Non-pigmented ciliary epithelial cell (primary cell): ENCODE measurements at places on chromosomes 1 and 21.
A peak's percentile ranks its signal among the peaks of the same experiment; 100 is the strongest.

DNA sequence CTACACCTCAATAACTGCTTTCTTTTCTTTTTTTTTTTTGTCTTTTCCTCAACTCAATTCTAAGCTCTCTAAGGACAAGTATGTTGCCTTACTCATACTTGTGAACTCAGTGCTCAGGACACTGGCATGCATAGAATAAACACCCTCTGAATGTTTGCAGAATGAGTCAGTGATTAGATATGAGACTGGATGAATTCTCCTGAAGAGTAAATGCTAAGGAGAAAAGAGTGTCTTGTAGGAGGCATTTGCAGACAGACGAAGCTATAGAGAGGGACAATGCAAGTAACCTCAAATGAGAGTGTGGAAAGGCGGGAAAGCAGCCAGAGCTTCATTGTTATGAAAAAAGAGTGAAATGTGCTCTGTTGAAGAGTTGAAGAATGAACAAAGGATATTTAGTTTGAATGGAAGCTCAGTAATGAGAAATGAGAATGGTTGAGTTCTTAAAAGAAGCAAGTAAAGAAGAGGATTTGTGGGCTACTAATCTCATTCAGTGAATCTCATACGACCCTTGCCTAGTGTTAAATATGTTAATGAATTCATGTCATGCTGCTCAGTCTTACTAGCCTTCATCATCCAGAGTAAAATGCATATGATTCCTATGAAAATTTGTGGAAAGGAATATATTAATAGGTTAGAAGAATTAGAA, 166.1 kb upstream of the DPYD start:
- peak; percentile 98 for DNase-seq

DNA sequence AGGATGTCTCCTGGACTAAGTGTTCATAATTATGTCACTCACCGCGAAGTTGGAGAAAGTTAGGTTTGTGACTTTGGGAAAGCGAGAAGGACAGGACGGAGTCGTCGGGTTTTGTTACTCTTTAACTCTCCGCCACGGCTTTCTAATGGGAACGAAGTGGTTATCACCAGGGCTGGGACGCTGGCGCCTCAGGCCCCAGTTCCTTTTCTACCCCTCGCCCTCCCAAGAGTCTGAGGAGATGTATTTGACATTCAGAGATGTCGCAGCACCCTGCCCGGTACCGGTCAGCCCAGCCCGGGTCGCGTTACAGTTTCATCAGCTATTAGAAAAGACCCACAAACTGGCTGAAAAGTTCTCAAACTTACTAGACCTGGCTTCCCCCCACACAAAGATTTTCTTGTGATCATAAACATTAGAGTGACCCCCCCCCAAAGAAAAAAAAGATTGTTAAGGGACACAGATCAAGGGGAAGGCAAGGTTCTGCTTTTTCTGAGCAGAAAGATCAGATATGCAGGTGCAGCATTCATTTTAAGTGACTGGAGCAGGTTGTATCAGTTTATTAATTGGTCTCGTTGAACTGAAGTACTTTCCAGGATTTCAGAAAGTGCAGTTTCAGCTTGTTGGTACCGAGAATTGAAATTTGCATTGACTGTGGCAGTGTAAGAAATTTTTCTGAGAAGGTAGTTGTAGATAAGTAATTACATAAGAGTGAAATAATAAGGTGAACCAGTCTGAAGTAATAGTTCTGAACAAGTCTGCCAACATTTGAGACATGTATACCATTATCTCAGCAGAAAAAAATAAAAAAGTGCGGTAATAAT, 859 bp upstream of the ZBTB18 start:
- no peak for DNase-seq

DNA sequence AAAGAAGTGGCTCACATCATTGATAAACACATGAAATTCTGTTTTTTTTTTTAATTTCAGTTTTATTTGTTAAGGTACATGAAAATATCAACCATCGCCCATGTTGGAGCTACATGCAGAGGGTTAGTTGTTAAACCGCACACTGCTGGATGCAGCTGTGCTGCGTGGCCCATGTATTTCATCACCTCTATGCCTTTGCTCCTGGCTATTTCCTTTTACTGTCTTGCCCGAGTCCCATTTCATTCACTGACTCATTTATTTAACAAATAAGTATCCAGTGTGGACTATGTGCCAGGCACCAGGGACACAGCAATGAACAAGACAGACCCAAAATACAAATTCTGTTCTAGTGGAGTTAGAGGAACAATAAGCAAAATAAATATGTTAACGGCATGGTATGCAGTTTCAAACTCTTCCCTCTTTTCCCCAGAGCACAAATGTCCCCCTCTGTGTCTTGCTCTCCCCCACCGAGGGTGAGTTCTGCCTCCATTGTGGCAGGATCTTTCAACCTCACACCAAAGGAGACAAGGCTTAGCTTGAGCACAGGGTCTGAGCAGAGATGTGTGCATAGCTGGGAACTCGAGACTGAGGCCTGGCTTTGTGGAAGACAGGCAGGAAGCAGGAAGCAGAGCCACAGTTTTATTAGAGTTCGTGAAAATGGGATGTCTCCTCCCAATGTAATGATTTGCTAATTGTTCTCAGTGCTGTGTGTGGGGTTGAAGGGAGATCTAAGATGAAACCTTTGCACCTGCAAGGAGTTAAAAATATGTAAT, 44.6 kb downstream of the MAN1C1 start:
- DNase-seq, result no peak

DNA sequence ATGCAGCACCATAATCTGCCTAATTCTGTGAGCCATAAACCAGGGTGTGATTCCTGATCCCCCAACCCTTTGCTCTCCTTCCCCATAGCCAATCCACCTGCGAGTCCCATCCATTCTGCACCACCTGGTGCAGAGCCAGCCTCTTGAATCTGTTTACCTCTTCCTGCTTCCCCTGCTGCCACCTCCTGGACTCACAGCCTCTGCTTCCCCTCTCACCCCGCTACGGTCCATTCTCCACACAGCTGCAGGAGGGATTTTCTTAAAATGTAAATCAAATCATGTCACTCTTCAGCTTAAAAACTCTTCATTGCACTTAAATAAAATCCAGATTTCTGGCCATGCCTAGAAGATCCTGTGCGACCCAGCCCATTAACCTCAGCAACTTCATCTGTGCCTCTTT, 186.7 kb downstream of the FOXD2 start:
- no peak for DNase-seq

- peak; percentile 22 for DNase-seq
These were observed 51.4 kb upstream of the GREM2 start for GRCh38 chr1:240663169-240663879.

- DNase-seq, result no peak
These were observed 75.7 kb downstream of the DISC1 start for GRCh38 chr1:231702331-231702730.

DNA sequence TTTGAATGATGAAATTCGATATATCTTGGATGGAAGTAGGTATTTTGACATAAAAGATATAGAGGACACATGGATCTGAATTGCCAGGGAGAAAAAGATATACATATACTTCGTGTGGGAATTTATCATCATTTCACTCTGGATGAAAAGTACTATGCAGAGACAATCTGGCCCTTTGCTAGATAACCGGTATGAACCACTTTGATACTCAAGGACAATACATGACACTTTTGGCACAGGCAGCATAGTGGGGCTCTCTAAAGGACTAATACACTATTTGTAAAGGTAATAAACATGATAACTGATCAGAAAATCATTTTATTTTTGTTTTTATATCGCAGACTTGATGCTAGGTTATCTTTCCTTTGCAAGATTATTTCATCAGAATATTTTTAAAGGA, 24.2 kb downstream of the JAK1 start:
- DNase-seq, result no peak

DNA sequence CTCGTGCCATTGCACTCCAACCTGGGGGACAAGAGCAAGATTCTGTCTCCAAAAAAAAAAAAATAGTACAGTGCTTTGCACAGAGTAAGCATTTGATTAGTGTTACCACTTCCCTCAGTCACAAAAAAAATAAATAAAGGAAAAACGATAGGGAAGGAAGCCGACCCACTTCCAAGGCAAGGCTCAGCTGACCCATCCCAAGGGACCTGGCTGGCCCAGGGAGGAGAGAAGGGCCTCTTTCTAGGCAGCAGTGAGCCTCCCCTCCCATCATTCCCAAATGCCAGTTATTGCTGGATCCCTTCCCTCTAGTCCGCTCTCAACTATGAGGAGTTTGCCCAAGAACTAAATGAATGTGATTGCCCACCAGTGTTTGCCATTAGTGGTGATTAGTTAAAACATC, 77.8 kb downstream of the TMEM53 start:
- no peak for DNase-seq

GRCh38 chr21:42640486-42640885, 12.9 kb upstream of the PDE9A start:
- DNase-seq, result no peak

- peak; percentile 37 for DNase-seq
These were observed 31.8 kb downstream of the CLEC20A start for GRCh38 chr1:178465011-178465410.

DNA sequence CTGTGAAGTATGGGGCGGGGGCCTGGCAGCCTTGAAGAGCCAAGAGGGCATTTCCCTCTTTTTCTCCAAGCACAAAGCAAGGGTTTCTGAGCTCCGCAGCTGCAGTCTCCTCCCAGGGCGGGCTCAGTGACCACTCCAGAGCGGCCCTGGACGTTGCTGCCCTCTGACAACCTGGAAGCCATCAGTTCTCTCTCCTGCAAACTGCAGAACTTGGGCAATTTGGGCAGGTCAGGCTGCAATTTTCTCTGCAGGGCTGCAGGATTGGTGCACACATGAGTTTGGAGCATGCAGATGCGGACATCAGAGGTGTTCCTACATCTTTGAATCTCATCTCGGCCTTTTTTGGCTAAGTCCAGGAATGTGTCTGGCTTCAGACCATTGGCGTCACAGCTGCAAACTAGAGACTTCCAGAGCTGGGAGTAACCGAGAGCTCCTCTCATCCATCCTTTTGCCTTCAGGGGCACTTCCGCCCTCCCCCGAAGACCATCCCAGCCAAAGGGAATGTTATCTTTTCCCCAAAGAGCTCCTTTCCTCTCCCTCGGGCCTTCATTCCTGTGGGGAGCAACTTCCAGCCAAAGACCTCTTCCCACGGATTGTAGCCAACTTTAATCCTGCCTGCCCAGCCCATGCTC, 139.6 kb upstream of the WNT4 start:
- no peak for DNase-seq

DNA sequence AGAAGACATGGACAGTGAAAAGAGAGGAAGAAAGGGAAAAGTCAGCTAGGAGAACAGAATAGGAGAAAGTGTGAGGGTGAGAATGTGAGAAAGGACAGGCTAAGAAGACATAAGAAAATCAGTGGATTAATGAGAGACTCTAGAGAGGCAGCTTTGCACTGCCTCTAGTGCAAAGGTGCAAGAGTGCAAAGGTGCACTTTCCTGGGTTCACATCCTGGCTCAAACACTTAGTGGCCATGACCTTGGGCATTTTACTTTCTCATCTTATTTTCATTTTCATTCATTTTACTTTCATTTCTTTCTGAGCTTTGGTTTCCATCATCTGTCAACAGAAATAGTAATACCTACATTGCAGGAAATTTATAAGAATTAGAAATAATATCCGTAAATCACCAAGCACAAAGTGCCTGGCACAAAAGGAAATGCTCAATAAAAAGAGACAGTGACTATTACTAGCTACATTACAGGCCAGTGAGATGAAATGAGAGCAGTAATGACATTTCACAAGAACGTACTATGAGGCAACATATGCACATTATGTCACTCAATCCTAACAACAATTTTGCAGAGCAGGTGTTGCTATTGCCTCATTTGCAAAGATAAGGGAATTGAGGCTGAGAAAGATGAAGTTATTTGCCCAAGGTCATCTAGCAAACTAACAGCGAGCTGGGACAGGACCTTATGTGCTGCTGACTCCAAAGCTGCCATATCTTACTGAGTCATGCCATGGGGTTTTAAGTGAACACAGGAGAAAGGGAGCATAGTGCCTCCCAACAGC, 107.0 kb upstream of the TLR5 start:
- no peak for DNase-seq

DNA sequence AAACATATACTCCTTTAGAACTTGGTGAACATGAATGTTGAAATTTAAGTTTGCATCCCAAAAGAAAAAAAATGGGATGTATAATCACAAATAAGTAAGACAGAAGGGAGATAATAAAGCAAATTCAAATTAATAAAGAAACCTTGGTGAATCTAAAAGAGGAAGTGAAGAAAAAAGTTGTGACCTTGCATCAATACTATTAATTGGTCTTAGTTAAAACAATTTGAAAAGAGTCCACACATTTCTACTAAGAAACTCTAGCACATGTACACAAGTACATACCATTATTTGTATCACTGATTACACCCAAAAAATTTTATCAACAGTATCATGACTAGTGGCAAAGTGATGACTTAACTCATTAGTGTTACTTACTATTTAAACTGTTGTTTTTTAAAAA, 80.4 kb upstream of the SCYL3 start:
- no peak for DNase-seq

DNA sequence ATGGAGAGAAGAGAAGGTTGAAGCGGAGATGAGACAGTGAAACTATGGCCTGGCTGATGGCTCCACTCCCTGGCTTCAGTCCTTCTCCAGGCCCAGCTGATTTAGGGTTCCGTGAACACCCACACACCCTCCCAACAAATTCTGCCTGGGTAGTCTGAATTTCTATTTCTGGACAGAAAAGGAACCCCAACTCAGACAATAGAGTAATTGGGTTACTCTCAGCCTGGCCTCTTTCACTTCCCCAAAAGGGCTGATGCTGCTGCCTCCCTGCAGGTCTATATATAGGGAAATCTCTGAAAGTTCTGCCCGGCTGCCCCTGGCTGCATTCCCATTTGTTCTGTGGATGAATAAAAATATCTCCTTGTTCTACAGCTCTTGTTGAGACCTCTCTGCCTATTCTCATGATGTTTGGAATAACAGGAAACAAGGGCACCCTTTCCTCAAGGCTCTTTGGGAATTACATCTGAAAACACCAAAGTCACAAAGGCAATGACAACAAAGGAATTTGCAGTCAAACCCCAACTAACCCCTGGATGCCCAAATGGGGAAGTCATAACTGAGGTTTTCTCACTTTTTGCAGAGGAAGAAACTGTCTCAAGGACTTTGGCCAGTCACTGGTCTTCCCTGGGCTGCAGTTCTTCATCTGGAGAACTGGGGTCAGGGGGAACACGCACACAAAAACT, 11.4 kb upstream of the ZSCAN20 start:
- no peak for DNase-seq

DNA sequence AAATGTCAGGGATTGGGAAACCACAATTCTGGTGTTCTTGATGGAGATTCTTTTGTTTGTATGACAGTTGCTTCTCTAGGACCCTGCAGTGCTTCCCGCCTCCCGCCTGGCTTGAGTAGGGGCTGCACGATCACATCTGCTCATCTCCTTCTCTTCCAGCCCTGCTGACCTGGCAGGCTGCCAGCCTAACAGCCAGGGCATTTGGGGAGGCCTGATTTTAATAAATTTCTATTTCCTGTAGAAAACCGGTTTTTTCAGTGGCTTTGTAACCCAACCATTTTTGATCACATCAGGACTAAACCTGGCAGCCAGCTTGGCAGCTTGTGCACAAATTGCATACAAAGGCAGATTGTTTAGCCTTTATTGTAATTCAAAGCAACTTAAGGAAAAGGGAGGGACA, 78.9 kb downstream of the UBE2U start:
- no peak for DNase-seq
